Pulmonary artery endothelial cell (primary cell): ENCODE measurements at places on chromosomes 3 and 15. TPM values are rescaled to one million over a fixed set of nuclear protein-coding genes. Genes with fewer than 3 reads are reported as not detected.

DNA sequence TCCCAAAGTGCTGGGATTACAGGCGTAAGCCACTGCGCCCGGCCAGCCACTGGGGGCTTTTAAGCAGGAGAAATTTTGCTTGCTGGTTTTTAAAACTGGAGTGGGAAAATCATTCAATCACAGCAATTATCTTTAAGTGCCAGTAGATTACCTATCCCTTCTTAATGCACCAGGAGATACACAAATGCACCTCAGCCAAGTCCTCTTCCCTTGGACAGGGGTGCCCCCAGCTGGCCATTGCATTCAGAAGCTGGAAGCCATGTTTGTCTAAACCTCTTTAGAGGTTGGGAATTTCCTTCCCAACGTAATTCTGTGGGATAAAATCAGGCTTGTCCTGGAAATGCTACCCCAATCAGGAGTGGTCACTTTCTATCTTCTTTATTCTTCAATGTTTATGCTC, 26.6 kb downstream of the MIX23 start:
- DNase-seq = no peak

- no peak for DNase-seq
These were observed 13.0 kb upstream of the TSEN2 start for GRCh38 chr3:12471241-12471640.

DNA sequence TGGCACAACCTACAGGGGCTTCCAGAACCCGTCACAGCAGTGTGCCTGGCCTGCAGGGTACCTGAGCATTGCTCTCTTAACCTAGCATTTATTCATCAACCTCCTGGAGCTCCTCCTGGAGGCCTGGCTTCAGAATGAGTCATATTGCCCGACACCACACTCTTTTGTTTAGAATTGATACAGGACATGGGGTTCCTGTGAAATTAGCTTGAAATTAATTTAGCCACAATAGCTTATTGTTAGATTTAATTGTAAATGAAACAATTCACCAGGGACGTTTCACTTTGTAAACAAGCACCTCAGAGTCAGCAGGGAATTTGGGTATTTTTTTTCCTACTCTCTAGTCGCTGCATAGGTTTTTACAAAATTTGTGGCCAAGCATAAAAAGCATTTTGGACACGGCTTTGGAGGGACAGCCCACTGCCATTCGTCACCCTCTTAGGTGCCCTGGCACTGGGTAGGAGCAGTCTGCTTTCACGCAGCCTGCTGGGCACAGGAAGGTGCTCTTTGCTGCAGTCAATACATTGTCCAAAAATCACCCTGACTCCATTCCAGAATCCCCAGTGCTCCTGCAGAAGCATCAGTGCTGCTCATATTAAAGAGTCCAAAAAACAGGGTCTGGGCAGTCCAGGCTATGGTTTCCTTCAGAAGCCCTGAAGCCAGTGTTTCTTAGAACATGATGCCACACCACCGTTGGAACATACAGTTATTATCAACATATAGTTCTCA, 60.8 kb upstream of the MEF2A start:
- DNase-seq = no peak

- DNase-seq = no peak
These were observed 3.2 kb downstream of the SEMA7A start for GRCh38 chr15:74430510-74430951.

DNA sequence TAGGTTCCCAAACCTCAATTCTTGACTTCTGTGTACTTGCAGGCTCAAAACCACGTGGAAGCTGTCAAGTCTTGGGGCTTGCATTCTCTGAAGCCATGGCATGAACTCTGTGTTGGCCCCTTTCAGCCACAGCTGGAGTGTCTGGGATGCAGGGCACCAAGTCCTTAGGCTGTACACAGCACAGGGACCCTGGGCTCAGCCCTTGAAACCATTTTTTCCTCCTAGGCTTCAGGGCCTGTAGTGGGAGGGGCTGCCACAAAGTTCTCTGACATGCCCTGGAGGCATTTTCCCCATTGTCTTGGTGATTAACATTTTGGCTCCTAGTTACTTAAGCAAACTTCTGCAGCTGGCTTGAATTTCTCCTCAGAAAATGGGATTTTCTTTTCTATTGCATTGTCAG, 135.4 kb downstream of the ATG7 start:
- no peak for DNase-seq

DNA sequence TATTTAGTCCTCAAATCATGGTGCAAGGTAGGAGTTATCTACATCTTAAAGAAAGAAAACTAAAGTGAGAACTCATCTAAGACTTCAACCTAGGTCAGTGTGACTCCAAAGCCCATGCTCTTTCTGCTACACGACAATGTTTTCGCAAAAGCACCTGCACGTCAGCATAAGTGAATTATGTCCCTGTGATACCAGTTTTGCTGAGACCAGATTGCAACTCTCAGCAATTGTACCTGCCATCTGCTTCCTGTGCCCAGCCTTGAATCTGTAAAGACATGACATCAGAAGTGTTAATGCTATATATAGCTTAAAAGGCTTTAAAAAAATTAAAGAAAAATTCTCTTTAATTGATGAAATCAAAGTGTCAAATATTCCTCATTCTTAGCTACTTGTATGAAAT, 43.4 kb downstream of the RETNLB start:
- no peak for DNase-seq

GRCh38 chr3:249587-250262, 53.2 kb downstream of the CHL1 start:
- DNase-seq = no peak

DNA sequence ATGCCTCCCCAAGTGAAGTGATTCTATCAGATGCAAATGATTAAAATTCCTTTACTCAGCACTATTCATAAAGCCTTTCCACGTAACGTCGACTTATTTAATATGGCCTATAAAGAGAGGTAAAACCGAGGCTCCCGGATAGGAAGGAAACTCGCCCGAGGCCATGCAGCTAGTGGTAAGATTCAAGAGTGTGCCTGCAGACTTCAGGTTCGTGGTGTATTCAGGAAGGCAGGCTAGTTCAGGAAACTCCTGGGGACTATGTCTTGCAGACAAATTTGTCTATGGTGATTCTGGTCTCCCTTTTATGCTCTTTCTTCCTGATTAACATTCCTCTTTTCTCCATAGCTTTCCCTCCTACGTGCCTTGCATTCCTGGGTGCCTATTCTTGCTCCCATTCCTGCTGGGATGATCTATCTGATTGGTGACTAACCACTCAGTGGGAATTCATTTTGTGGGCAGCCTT, 150.7 kb downstream of the SST start:
- DNase-seq = no peak

GRCh38 chr3:51942603-51943450, 664 bp downstream of the PARP3 start:
- no peak for DNase-seq

DNA sequence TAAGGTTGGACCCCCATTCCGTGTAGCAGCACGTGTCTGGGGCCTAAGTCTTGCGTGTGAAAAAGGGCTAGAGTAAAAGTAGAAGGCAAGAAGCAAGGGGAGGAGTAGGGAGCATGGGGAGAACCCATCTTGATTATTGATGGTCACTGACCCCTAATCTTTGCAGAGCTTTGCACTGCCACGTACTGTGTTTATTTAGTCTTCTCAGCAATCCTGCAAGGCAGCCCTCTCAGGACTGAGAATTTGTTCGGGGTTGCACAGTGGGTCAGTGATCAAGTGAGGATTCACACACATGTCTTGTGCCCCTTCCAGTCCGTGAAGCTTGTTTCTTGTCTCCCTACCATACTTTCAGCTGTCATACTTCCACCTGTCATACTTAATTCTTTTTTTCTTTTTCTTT, 7.2 kb downstream of the SEMA4B start:
- DNase-seq = no peak

DNA sequence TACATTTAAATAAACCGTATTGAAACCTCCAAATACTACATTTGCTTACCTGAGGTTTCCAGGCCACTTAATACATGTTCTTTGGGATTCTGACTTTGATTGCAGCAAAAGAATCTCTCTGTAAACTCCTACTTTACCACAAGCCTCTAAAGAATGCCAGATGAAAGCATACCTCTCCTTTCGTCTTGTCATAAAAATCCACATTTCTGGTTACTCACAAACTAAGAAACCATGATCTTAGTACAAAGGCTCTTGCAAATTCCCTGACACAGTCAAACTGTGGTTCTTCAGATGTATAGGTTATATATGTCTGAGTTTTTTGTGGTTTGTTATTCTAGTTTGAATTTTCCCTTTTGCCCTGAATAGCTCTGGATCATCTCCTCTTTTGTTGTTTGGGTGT, 188.4 kb downstream of the RAP2B start:
- DNase-seq = no peak

The PRRT3 gene
- 0.88 and 1.1 TPM in 2 replicates for total RNA-seq

The ACP3 gene
- total RNA-seq = not detected in 2 replicates
